ENCODE measurements at places on chromosomes 3 and 15. TPM values are rescaled to one million over a fixed set of nuclear protein-coding genes. Genes with fewer than 3 reads are reported as not detected.

DNA sequence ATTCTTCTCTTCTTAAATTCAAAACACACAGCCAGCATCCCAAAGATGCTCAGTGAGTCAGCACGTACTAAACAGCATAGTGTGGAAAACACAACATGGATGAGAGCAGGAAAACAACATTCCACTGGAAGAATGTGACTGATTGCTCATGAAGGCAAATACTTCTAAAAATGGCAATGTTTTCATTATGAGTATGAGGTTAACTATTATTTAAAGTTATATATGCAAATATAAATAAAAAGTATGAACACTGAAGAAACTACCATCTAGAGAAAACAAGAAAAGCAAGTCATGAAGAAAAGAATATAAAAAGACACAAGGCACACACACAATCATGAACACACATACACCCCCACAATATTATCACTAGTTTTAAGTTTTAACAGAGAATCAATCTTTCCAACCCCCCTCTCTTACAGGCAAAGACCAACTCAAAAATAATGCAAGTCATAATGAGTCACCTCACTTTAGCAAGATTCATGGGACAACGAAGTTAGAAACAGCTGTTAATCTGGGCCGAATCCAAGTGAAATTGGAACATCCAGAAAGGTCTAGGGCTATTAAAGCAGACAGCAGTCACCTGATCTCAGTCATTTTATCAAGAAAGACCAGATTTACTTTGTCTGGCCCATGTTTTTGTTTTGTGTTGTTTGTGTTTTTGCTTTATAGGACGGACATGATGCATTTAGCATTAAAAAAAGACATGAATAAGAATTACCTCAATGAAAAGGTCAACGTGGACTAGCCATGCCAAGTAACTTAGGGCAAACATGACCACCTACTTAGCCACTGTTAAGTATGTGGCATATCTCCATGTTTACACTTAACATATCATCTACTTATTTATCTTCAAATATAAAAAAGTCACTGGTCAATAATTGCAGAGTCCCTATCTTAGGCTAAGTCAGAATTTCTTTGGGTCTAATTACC lies 18.1 kb downstream of the GBE1 start:
- no peak for DNase-seq

DNA sequence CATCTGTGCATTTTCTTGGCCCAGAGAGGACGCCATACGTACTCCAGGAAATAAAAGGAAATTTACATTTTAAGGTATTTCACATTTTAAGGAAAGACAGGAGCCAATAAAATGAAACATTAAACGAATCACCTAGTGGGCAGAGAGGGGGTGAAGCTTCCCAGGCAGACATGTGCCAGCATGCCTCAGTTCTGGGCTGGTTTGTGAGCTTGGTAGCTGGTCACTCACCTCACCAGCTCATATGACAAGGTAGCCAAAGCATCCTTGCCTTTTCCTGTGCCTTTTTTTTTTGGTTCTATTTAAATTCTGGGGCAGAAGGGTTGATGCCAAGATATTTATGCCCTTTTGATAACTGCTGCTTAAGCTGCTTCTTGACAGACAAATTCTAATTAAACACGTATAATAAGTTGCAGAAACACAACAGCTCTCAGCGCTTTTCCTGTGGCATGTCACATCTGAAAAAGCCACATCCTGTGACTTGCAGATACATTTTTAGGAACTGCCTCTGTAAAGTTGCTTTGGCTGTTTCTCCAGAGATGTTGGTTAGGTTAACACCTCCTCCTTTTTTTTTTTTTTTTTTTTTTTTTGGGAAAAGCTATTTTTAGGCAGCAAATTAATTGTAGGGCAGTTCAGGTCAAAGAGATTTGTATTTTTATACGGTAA lies 218.6 kb downstream of the PDCD6IP start:
- no peak for DNase-seq

- no peak for DNase-seq
These were observed 33.4 kb downstream of the SPINK8 start for GRCh38 chr3:48299746-48300712.

- no peak for DNase-seq
These were observed 110.0 kb upstream of the ARPP21 start for GRCh38 chr3:35529337-35529736.

EPHA6 gene
- 0.62 TPM for total RNA-seq

DNA sequence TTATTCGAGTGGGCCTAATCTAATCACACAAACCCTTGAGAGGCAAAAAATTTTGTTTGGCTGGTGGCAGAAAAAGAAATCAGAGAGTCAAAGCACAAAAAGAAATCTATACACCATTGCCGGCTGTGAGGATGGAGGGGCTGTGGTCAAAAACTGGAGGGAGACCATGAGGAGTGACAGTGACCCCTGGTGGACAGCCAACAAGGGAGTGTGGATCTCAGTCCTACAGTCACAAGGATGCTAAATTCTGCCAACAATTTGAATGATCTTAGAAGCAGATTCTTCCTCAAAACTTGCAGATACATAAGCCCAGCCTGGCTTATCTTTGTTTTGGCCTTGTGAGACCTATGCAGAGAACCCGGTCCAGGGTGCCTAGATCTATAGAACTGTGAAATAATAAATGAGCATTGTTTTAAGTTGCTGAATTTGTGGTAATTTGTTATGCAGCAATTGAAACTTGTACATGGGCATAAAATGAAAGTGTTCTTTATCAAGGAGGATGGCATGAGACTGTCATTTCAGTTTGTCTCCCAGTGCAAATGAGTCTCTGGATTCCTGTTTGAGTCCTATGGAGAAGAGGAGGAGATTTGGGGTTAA lies 103.0 kb upstream of the ARHGEF26 start:
- no peak for DNase-seq

DNA sequence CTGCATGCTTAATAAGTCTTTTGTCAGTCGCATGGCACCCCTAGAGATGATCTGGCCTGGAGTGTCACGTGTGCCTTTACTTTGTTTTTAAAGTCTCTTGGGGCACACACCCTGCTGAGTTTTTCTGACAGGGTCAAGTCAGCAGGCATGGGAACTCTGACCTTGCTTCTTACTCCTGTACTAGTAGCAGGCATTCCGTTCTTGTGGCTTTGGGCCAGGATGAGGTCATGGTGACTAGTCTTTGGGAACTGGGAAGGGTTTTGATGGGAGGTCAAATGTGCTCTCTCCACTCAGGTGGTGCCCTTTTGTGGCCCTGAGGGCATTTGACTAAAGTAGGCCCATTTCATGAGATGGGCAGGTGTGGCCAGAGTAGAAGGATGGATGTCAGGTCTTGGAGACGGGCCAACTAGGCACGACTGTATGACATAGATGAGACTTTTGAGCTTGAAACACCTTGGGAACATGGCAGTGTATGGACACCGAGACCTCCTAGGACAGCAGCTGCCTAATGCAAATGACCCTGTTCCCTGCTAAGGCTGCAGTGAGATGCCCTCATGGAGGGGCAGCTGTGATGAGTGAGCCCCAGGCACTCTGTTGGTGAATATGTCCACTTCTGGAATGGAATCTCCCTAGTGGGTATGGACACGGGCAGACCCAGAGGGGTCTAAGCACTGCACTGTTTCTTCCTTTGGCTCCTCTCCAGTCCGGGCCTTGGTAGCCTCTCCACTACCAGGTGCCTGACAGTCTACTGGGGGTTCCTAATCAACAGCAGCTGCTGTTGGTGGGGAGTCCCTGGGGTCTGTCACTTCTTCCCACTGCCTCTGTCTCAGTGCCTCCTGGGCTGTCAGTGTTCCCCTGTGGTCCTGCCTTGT lies 16.4 kb downstream of the SRPRB start:
- no peak for DNase-seq

GRCh38 chr3:115550285-115550761 lies 73.0 kb upstream of the GAP43 start:
- DNase-seq = no peak

DNA sequence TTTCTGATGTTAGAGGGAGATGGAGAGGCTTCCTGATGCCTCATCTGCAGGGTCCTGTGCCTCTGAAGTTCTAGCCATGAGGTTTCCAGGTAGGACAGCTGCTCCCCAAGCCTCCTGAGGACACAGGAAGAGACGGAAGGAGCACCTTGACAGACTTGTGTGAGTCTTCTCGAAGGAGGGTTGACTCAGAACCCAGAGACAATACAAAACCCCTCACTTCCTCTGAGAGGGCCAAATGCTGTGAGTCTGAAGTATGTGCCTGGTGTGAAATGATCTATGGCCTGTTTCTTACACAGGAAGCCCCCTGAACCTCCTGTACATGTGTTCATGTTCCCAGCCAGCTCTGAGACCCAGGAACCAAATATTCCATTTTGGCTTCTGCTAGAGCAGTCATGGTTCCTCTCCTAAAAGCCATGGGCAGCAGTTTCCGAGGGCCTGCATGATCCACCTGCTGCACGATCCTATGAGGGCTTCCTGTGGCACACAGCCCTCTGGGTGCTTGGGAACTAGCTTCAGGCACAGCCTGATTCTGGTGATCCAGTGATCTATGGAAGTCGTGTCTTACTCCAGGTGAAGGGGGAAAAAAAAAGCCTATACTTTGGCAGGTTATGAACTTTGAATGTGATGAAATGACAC lies 62.2 kb downstream of the AAGAB start:
- no peak for DNase-seq

MESP2 gene
- 0.51 TPM for total RNA-seq

DNA sequence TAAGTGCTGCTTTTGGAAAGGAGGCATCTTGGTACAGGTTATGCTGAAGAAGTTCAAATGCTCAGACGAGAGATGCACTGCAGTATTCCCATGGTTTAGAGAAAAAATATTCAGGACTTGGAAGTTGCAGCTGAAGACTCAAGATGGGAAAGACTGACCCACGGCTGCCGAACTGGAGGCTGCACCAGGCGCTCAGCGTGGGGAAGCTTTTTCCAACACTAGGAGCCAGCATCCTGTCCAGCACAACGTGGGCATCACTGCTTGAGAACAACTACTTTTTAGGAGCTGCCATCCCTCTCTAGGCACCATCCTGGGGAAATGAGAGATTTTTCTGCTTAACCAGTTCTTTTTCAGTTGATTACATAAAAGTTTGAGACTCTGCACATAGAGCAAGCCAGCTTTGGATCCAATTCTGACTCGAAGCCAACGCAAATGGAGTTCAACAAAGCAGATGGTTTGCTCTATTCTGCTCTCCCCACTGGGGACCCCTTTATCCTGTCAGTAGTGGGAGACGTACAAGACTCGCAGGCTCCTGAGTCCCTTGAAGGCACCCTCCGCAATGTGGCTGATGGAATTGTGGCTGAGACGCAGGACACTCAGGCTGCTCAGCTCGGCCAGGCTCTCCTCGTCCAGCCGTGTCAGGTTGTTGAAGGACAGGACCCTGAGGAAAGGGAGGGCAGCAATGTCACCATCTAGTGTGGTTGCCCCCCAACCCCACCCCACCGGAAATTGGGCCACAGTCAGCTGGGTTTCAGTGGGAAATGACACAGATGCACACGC lies 93.8 kb downstream of the LRIG1 start:
- no peak for DNase-seq

CADPS gene
- 10.4 TPM for total RNA-seq

C3orf49 gene
- not detected for total RNA-seq

ALPK3 gene
- total RNA-seq = 132 TPM

TGM5 gene
- not detected for total RNA-seq

GRCh38 chr3:53084310-53085001 lies 38.6 kb upstream of the SFMBT1 start:
- no peak for DNase-seq

SLC2A2 gene
- not detected for total RNA-seq

GRCh38 chr3:191373327-191373726 lies 43.0 kb upstream of the UTS2B start:
- DNase-seq = no peak

CGNL1 gene
- total RNA-seq = 10.0 TPM

AP3B2 gene
- 0.54 TPM for total RNA-seq

HGD gene
- total RNA-seq = not detected

DNA sequence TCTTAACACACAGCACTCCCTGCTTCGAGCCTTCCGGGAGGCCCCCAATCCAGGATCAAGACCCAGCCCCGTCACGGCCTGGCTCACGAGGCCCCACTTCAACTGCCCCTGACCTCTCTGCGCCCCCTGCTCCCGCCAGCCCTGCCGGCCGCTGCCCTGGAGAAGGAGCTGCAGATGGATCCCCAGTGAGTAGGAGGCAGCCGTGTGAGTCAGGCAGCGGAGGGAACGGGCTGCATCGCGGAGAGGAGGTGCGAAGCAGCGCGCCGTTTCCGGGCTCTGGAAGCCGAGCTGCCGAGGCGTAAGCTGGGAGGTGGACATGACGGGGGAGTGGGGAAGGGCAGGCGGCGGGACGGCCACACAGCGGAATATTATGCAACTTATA lies 133.4 kb downstream of the TPRA1 start:
- no peak for DNase-seq

- no peak for DNase-seq
These were observed 194.1 kb downstream of the MEX3B start for GRCh38 chr15:81851757-81852156.

- DNase-seq = no peak
These were observed 748.1 kb downstream of the GBE1 start for GRCh38 chr3:81013360-81013759.

SPINK8 gene
- not detected for total RNA-seq

SPRED1 gene
- total RNA-seq = 9.9 TPM

DNA sequence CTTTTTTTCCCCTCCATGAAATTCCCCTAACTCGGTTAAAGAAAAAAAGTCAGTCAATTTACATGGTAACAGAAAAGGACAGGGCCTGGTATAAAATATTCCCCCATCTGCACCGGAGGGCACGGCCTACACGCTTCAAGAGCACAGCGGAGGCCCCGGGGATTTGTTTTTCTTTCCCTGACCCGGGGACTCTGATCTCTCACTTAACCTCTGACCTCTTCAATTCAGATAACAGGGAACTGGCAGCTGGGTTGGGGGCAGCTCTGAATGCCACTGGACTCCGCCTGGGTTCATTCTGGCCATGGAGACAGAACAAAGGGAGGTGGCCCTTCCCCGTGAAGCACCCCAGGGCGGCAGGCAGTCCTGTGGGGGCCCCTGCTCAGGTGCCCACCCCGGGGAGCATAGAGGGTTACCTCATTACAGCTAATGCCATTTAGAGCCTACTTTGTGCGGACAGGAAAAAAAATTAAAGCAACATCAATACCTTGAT lies 257.5 kb downstream of the SHQ1 start:
- no peak for DNase-seq

GRCh38 chr3:157063469-157063868 lies 96.5 kb downstream of the CCNL1 start:
- no peak for DNase-seq

DNA sequence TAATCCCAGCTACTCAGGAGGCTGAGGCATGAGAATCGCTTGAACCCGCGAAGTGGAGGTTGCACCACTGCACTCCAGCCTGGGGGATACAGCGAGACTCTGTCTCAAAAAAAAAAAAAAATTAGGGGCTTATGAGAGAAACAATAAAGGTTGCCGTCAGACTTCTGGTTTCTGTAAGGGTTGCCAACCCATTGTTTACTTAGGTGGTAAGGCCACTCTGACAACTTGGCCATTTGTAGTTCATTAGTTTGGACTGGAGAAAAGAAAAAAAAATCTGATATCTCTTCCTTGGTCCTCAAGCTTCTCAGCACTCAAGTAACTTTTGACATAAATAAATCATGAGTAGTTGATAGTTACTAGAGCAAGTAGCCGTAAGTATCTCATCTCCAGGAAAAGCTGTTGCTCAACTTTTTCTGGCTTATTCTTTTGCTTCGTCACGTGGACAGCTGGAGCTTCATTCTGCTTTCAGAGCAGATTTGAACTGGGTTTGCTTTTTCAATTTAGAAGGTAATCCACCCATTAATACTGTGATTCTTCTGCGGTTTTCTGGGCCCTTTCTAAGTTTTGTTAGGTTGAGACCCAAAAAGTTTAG lies 9.4 kb downstream of the SNX1 start:
- no peak for DNase-seq

Measured in Right ventricle myocardium inferior (tissue), 1 donor.